COLO829 (cell line): ENCODE measurements at places on chromosomes 16 and 17.
A peak's percentile ranks its signal among the peaks of the same experiment; 100 is the strongest.

- DNase-seq = no peak
Measured at GRCh38 chr17:29357821-29358232, 32.3 kb upstream of the TAOK1 start.

DNA sequence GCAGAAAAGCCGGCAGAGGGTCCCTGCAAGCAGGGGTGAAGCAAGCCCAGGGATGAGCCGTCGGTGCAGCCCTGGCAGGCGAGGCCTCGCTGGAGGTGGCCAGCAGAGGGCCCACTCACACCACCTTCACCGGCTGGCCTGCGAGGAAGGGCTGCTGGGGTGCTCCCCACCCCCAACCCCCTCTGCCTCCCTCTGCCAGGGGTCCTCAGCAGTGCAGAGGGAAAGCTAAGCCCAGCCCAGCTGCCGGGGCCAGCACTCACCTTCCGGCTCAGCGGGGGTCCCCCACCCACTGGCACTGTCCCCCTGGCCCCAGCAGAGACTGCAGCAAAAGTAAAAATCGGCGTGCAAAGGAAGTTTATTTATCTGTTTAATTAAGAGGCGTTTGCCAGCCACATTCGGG lies 113.4 kb downstream of the ENGASE start:
- DNase-seq = peak; percentile 28

DNA sequence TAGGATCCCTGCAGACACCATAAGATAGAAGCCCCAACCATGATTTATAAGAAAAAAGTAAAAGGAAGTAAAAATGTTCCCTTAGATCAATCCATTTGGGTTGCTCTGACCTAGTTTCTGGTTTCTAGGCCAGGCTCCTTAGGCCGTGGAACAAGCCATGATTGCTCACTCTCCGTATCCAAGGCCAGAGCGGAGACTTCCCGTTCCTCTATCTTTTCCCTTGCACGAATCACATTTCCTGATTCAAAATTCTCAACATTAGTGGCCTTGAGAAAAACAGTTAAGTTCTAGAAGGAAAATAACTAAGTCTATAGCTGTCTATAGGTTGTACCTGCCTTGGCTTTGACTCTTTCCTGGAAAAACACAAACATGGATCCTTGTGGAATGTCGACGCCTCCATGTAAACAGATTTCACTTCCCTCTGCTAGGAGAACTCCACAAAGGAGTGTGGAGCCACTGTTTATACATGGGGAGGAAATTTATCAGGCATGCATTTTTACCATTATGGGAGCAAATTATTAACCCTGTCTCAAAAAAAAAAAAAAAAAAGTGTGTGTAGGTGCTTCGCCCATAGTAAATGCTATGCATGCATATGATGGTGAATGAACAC lies 149.6 kb downstream of the ZFHX3 start:
- DNase-seq = no peak

GRCh38 chr17:45162025-45162687 lies 481 bp downstream of the HEXIM2 start:
- no peak for DNase-seq

- peak; percentile 31 for DNase-seq
Measured at GRCh38 chr17:69523244-69523861, 108.9 kb downstream of the MAP2K6 start.

DNA sequence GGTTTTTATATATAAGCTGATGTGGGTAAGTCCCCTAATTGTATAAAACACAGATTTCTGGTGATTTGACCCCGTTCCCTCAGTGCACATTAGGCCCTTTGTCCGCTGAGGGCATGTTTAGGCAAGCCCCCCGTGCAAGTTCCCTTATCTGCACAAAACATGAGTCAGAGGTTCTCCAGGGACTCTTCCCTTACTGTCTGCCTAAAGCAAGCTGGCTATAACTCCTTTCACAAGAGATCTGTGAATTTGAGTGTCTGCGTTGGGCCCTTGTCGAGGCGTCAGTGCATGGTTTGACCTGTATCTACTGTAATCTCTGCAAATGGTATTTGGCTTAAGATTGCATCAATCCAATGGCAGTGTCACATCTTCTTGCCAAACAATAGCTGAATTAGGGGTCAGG lies 712.8 kb downstream of the CDH8 start:
- peak; percentile 40 for DNase-seq

- no peak for DNase-seq
Measured at GRCh38 chr16:13435873-13436474, 484.0 kb upstream of the ERCC4 start.

DNA sequence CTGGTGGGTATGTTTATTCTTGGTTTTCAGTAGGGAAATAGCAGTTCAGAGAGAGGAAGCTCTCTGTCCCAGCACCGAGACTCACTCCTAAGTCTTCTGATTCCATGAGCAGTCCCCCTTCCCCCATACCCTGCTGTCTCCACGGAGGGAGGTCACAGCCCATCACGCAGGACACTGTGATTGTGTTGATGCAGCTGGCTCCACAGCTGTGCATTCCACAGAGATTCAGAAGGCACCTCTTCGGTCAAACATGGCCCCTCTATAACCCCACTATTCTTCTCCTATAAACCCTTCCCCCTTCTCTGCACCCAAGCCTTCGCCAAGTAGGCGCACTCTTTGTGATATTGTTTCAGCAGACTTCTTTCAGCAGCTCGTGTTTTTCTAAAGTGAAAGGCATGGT lies 104.3 kb upstream of the HLF start:
- DNase-seq = no peak

DNA sequence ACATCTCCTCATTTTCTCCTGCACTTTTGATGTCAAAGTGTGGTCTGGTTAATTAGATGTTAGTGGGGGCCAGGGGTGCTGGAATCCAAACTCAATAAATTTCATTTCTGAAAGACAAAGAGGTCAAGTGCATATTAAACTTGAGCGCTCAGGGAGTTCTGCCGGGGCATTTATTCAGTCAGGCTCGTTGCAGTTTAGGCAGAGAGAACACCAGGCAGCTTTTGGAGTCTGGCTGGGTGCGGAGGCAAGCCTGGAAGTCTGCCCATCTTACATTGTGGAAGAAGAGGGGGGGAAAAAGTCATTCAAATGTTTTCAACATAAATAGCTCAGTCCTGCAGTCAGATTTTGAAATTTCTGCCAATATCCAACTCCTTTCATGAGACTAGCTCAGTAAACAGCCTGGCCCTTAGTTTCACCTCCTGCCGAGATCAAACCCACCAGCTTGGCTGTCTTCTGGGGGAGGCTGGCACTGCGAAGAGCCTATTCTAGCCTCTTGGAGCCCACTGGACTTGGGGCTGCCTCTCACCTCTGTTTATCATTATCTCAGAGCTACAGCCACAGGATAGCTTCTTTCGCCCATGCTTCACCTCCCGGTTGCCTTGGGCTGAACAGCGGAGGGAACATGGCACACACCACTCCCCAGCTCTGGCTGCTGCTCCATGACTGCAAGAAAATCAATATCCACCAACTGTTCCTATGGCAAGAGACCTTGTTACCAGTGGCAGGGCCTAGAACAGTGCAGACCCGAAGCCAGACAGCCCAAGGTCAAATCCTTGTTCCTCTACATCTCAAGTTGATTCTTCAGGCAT lies 177.4 kb upstream of the CDH5 start:
- DNase-seq = no peak
